ENCODE measurements at places on chromosomes 5 and 9.

GRCh38 chr9:87628346-87628745 lies 97.6 kb upstream of the CTSL start:
- DNase-seq, result no peak

DNA sequence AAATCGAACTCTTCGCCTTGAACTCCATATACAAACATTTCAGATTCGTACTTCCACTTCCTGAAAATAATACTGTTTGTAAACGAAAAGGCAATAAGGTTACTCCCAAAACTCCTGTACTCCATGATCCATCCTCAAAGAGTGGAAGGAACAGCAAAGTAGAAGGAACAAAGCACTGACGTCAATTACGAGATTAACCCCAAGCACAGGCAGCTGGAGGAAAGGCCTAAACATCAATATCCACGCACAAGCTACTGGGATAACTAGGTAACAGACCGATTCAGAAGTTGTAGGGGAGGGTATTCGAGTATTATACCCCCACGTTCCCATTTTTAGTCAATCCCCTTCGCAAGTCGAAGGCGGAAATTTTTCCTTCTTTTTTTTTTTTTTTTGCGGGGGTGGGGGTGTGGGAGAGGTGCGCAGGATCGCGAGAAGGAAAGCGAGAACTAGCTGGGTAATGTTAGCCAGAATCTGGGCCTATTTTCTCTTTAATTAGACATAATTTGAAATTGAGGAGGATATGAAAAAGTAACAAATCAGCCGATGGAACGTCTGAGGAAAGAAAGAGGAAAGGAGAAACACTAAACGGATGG lies 909 bp downstream of the AFF4 start:
- DNase-seq, result peak; percentile 21

- no peak for DNase-seq
These were observed 27.1 kb upstream of the N4BP3 start for GRCh38 chr5:178086266-178086665.

- peak; percentile 53 for DNase-seq
These were observed 18.6 kb upstream of the NKD2 start for GRCh38 chr5:989961-990530.

- DNase-seq, result no peak
These were observed 185.9 kb upstream of the ZNF618 start for GRCh38 chr9:113690055-113690740.

DNA sequence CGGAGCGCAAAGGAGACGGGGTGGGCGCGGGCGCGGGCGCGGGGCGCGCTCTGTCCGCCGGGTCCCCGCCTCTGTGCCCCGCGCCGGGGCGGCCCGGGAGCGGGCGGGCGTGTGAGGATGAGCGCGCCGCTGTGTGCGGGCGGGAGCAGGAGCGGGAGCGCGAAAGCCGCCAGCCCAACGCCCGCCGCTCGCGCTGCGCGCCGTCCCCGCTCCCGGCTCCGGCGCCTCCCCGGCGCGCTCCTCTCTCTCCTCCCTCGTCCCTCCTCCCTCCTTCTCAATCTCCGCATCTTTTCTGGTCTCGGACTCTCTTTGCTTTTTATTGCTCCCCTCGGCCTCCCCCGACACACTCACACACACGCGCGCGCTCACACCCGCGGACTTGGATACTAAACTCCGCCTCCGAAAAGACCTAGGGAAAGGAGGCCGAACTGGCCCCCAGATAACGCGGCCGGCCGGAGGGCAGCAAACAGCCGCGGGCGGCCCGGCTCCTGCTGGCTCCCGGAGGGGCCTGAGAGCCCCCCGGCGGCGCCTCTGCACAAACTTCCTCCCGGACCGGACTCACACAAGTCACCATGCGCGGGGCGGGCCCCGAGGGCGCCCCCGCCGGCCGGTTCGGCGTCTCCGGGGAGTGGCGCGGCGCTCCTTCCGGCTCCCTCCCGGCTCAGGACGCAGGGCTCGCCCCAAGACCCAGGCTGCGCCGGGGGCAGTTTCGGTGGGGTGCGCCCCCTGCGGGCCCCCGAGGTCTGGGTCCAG lies at the start of gene FIBCD1:
Gene FIBCD1 (minus strand): TSS at position 596 of the 753 bp plus-strand sequence. CDS start 640 bp downstream, outside the sequence.
- no peak for DNase-seq

DNA sequence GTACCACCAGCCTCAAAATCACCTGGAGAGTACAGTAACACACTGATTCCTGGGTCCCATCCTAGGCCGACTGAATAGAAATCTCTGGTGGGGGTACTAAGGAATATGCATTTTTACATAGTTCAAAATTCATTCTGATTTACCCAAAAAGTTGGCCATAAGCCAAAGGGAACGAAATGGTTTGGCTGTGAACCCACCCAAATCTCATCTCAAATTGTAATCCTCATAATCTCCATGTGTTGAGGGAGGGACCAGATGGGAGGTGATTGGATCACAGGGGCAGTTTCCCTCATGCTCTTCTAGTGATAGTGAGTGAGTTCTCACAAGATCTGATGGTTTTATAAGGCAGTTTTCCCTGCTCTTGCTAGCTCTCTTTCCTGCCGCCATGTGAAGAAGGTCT lies 31.1 kb downstream of the MEGF9 start:
- no peak for DNase-seq

- DNase-seq, result no peak
These were observed 10.4 kb upstream of the CXCL14 start for GRCh38 chr5:135589152-135589551.

GRCh38 chr5:163565931-163566608 lies 60.7 kb downstream of the MAT2B start:
- DNase-seq, result peak; percentile 28

DNA sequence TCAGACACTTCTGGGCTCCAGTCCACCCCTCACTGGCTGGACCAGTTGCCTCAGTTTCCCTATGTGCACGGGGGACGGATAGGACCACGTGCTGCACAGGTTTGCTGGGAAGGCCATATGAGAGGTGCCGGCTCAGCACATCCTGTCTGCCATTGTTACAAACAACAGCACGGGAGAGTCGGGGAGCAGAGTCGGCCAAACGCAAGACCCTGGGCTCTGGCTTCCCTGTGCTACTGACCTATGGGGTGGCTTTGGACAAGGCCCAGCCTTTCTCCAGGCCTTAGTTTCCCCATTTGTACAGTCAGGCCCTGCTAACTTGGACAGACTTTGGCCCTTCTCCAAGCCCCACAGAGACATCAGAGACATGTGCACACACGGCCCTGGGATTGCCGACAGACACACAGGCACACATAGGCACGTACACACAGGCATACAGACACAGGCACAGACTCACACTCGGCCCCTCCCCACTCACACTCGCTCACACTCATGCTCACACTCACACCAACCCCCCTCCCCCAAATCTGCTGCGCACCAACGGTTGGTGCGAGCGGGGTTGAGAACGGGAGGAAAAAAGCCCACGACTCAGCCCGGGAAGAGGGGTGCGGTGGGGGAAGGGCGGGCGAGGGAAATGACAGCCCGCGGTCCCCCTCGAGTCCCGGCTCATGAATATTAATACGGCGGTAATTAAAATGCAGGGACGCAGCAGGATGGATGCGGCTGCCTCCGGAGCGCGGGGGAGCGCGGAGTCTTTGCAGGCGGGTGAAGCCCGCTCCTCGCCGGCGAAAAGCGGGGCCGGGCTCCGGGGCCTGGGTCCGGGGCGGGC lies 133.0 kb downstream of the C9orf50 start:
- peak; percentile 44 for DNase-seq

GRCh38 chr5:36300927-36301540 lies 668 bp downstream of the RANBP3L start:
- no peak for DNase-seq
